ENCODE measurements at places on chromosomes 2 and 18.

GRCh38 chr2:97766567-97766966 is 53.2 kb downstream of the ZAP70 start:
- DNase-seq = no peak

- DNase-seq = no peak
Measured at GRCh38 chr18:62625019-62625418, 90.3 kb upstream of the PHLPP1 start.

DNA sequence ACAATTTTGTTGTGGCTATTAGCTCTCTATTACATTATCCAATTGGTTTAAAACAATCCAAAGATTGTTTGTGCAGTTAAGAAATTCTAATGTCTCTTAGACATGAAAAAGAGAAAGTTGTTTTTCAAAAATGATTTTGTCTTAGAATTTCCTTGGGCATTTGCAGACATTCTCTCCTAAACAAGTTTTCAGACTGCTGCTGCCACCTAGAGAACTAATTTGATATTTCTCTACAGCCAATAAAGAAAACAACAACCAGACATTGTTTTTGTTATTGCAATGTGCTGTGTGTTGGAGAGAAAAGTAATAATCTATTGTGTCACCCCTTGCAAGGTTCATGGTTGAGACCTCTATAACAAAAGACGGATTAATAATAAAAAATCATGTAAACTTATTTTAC is 119.0 kb upstream of the SYT4 start:
- no peak for DNase-seq

- DNase-seq = no peak
Measured at GRCh38 chr2:224930990-224931389, 111.3 kb downstream of the DOCK10 start.

GRCh38 chr18:74233933-74234325 is 57.8 kb downstream of the CYB5A start:
- DNase-seq = no peak

- DNase-seq = no peak
Measured at GRCh38 chr2:69947325-69947931, 14.0 kb downstream of the ASPRV1 start.

- no peak for DNase-seq
Measured at GRCh38 chr2:240764605-240765004, 55.4 kb downstream of the KIF1A start.

DNA sequence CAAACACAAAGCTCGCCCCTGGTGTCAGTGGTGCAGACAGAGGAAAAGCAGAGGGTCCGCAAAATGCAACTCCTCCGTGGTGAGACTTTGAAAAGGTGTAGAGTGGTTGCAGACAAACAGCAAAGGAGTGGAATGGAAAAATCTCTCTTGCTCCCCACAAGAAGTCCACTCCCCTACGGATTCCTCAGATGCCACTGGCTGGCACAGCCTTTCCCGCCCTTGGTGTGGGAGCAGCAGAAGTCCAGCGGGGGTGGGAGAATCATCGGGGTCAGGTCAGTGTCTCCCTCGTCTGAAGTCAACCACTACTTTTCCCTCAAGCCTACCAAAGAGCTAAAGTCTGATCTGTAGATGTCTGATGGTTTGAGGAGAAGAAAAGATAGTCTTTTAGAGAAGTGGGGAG is 22.3 kb upstream of the B3GNT7 start:
- DNase-seq = no peak

GRCh38 chr2:12918835-12919445 is 202.2 kb downstream of the TRIB2 start:
- peak; percentile 57 for DNase-seq

DNA sequence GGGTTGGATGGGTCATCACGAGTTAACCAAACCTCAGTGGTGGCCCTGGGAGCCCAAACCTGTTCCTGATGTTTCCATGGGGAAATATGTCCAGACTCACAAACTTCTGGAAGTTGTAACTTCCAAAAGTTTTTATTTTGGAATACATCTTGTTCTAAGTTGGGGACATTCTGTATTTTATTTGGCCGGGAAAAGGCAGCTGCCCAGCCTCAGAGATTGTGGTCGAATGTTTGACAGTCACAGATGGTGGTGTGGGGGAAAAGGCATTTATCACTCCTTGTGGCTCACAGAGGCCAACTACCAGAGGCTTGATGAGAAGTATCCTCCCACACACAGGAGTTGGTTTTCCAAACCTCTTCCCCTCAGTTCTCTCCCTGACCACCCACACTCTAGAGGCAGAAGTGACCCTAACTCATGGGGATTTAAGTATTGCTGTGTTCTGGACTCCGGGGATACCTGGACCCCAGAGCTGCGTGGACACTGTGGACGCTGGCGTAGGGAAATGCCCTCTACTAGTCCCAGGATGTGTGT is 124.7 kb upstream of the PPP1CB start:
- no peak for DNase-seq

DNA sequence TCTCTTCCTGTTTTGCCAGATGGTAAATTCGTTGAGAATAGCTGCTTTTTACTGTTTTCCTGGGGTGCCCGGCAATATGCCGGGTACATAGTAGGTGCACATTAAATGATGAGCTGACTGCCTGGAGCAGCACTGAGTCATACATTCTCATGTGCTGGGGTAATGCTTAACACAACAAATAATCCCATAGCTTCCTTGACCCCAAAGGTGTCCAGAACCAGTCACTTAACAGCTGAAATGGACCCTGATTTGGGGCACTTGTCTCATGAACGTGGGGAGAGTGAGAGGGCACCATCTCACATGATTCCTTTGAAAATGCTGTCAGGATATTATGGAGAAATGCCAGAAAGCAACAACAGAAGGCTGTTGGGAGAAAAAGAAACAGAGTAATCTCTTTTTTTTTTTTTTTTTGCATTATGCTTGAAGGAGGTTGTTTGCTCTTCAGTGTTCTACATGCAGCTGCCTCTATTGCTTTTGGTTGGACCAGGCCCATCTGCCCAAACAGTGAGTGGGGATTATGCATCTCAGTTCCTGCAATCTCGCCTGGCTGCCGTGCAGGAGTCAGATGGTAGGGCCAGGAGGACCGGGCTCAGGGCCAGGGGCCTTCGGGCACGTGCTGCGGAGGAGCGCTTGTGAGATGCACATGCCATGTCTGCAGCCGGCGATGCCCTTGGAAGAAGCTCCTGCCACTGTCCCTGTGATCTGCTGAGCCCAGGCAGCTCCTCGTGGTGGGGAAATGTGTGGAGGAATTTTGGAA is 162.1 kb downstream of the SH3RF3 start:
- DNase-seq = no peak

DNA sequence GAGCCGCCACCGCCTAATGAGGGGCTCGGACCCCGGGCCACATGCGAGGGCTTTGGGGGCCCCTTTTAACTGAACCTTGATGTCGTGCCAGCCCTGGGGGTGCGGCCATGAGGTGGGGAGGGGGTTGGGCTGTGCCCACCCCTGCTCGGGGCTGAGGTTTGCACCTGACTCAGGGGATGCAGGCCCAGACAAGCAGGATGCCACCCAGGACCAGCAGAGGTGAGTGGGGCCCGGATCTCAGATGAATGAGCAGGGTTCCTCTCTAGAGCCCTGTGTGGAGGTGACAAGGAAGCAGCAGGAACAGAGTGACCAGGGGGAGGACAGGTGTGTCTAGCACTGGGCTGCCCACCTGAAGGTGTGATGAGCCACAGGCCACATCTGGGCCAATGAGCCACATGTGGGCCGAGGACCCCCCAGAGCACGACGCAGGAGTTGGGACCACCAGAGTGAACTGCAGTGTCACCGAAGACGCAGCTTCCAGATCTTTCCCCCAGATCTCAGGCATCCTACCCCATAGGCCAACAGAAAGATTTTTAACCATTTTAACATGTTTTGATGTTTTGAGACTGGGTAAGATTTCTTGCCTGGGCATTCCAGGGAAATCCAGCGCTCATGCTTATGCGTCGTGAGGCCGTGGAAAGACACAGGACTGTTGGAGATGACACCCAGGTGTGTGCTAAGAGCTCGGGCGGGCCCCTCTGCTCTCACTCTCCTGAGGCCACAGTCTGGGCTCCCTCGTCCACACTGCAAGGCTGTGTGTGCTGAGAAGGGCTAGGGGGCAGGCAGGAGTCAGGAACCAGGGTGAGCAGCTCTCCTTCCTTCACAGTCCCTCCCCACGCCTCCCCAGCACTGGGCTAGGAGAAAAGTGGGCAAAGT is 73.6 kb downstream of the DDX1 start:
- peak; percentile 29 for DNase-seq

DNA sequence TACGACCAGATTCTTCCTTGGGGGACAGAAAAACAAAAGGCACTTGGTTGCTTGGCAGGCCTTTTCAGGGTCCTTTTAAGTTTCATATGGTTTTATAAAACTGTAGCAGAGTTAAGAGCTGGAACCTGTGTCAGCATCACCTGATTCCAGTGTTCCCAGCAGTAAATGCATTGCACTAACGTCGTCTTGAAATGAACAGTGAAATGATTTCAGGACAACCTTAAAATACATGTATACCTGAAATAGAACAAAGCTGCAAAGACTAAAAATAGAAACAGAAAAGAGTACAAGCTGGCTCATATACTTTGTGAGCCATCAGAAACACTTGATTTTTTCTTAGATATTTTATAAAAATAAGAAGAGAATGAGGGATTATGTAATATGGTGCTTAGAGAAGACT is 51.9 kb downstream of the ACSL3 start:
- no peak for DNase-seq

GRCh38 chr2:46404181-46404759 is 75.1 kb upstream of the TMEM247 start:
- DNase-seq = no peak

GRCh38 chr2:69214898-69215297 is 172.1 kb downstream of the GFPT1 start:
- no peak for DNase-seq

- DNase-seq = no peak
Measured at GRCh38 chr2:63651356-63651755, 62.6 kb downstream of the MDH1 start.

DNA sequence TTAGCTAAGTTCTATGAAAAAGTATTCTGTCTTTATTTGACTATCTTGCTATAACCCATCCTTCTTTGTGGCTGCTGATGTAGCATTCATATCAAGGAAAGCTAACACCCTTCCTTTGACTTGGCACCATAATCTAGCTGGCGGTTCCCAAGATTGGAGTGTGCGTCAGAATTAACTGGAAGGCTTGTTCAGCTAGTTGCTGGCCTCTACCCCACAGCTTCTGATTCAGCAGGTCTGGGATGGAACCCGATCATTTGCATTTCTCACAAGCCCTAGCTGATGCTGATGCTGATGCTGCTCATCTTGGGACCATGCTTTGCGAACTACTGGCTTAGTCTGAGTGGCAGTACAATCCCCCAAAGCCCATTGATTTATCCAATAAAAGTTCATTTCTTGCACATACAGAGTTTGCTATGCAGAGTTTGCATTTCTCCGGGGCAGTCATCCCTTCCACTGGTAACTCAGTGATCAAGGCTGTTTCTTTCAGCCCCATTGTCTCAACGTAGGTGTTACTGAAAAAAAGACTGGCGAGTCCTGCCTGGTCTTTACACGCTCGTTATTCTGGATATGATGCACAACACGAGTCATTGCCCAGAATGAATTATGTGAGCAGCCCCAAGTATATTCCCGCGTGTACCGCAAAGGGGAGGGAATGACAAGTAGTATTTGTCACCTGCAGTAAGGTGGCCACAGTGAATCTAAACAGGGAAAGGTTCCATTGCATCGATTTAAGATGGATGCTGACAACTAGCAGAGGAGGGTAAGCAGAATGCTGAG is 96.5 kb downstream of the ZNF532 start:
- no peak for DNase-seq

DNA sequence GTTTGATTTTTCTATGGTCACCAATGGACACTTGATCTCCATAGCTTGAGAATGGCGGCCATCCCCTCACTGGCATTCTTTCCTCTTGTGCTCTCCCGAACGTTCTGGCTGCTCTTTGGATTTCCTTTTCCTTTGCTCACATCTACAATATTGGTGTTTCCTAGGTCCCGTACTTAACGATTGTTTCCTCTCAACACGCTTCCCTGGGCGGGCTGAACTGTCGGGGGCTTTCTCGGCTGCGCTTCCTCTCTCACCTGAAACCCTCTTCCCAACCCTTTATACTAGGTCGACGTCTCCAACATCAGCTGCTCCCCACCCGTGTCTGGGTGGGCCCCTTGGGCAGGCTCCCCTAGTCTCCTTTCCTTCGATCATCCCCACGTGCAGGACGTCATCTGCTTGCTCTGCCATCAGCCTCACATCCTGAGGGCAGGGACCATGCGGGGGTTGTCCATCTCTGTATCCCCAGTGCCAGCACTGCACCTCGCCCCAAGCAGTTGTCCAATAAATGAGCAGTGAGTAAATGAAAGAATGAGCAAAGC is 634 bp upstream of the DIS3L2 start:
- DNase-seq = no peak

DNA sequence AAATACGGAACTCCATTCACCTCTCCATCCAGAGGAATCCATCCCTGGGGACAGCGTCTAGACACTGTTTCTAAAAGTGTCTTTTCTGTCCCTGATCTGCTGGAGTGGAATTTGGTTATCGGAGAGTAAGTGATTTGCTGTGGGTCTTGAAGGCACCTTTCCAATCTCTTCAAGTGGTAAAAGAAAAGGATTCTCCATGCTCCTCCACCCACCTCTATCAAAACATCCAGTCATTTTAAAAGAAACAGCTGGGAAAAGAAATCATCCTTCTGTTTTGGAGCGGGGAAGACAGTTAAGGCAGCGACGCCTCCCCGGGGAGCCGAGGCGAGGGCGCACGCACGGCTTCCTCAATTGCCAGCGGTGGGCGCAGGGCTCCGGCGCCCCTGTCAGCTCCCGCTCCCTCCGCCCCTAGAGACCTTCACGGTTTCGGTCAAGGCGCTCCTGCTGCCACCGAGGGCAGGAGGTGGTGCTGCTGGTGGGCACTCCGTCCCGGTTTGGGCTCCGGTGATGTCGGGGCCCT is 547 bp downstream of the SLC35F5 start:
- DNase-seq = no peak

DNA sequence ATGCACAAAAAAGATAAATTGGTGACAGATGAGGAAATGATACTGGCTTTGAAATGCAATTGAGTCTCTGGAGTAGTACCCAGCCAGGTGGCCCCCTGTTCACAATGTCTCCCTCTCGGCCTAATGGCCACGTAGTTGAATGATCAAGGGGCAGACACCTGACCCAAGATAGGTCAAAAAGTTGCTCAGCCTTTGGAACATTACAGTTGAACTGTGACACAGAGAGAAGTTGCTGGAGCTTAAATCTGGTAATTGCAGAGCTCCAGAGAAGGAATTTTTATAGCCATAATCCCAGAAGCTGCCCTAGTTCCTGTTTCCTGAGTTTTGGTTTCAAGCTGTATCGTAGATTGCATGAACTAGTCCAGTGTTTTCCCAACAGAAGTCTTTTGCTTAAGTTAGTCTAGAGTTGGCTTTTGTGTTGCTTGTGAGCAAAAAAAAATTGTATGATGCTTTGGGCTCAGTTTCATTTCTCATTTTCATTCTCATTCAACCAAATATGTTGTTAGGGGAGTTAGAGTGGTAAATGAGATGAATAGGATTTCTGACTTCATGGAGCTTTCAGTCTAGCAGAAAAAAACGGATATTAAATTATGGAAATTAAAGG is 117.9 kb downstream of the CSRNP3 start:
- DNase-seq = no peak

GRCh38 chr2:127541809-127542208 is 6.3 kb downstream of the MYO7B start:
- DNase-seq = no peak

DNA sequence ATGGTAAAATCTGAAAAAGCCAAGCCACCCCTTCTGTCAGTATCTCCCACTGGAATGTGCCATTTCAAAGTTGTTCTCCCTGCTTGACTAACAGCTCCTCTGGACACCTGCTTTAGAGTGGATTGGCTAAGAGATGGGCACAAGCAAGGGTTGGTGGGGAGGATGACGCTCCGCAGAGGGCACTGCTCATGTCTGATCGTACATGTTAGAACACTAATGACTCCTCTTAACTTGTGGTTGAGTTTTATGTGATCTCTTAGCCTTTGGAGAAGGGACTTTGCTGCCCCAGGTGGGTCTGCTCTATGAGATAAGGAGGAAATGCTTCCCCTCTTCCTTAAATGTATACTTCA is 8.2 kb upstream of the KIAA2012 start:
- DNase-seq = no peak
